ENCODE measurements at places on chromosomes 2 and 18. TPM values are rescaled to one million over a fixed set of nuclear protein-coding genes. Genes with fewer than 3 reads are reported as not detected.

DNA sequence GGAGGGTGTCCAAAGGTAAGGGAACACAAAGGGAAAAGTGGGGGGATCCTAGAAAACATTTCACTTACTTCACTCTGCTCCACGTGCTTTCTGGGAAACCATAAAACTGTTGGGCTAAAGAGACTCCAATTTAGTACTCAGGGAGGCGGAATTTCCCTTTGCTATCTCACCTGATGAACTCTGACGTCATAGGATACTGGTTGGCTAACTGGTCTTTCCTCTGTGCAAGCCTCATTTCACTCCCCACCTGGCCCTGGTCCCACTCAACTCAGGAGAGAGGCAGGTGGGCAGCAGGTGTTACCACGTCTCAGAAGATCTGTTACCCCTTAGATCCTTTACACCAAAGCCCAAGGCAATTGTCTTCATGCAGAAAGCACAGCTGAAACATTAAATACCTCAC lies 51.8 kb upstream of the PMAIP1 start:
- no peaks in the 10 kb centered on the region for H3K27me3 ChIP-seq
- H3K4me3 ChIP-seq = no peak overlapping the region
- DNase-seq = no peak

GRCh38 chr2:44833171-44834069 lies 108.1 kb upstream of the SIX3 start:
- H3K27ac ChIP-seq = no peak overlapping the region
- H3K4me3 ChIP-seq = no peak overlapping the region

The TMEM182 gene
- 2.3 TPM for total RNA-seq

The DSC3 gene
- 6.9 TPM for total RNA-seq

The PROKR1 gene
- 0.05 TPM for total RNA-seq

Data from thymus (tissue), 14 donors.